CD8-positive, alpha-beta memory T cell (primary cell): ENCODE measurements at places on chromosomes 2 and 18. TPM values are rescaled to one million over a fixed set of nuclear protein-coding genes. Genes with fewer than 3 reads are reported as not detected.

The ASXL3 gene
- not detected for total RNA-seq

The CXCR2 gene
- not detected for total RNA-seq

- H3K4me3 ChIP-seq = no peak overlapping the region
- no peaks in the 10 kb centered on the region for H3K27me3 ChIP-seq
- no peaks in the 10 kb centered on the region for H3K36me3 ChIP-seq
- no peak for DNase-seq
These were observed 247.6 kb downstream of the RDH14 start for GRCh38 chr2:18312818-18313217.

The HTR2B gene
- not detected for total RNA-seq

The TUBA3E gene
- not detected for total RNA-seq

The SULT6B1 gene
- not detected for total RNA-seq

The HOXD4 gene
- total RNA-seq = not detected

- no peaks in the 10 kb centered on the region for H3K27me3 ChIP-seq
- H3K36me3 ChIP-seq = peaks cover 18% of the 10 kb centered on the region
- H3K27ac ChIP-seq = no peak overlapping the region
- H3K4me3 ChIP-seq = no peak overlapping the region
- no peak for DNase-seq
- no peaks in the 10 kb centered on the region for H3K4me1 ChIP-seq
These were observed 38.0 kb downstream of the PTRHD1 start for GRCh38 chr2:24754985-24755705.

The CDK5R2 gene
- total RNA-seq = not detected

- H3K4me1 ChIP-seq = no peaks in the 10 kb centered on the region
- DNase-seq = no peak
- no peak overlapping the region for H3K27ac ChIP-seq
- H3K4me3 ChIP-seq = no peak overlapping the region
- no peaks in the 10 kb centered on the region for H3K27me3 ChIP-seq
These were observed 68.0 kb downstream of the BCL2L11 start for GRCh38 chr2:111188681-111189080.

DNA sequence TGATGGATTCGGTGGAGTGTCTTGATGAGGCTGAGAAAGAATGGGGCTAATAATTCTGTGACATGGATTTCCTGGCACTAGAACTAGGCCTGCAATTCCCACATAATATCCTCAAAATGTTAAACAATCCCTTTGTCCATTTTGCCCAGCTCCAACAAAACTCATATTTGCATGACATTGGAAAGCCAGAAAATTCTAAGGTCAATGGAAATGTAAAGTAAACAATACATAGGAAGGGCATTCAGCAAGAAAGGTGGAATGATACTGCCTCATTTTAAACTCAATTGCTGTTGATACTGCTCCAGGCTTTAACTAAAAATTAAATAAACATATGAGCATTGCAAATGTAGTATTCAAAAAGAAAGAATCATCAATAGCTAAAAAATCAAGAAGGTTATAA is 434.8 kb upstream of the SLC8A1 start:
- no peak overlapping the region for H3K4me3 ChIP-seq
- no peak for DNase-seq
- H3K27ac ChIP-seq = no peak overlapping the region
- H3K36me3 ChIP-seq = no peaks in the 10 kb centered on the region

GRCh38 chr2:217301142-217301925 is 441.5 kb upstream of the TNP1 start:
- H3K4me1 ChIP-seq = no peaks in the 10 kb centered on the region
- H3K36me3 ChIP-seq = no peaks in the 10 kb centered on the region
- H3K27me3 ChIP-seq = no peaks in the 10 kb centered on the region
- no peak overlapping the region for H3K4me3 ChIP-seq
- H3K27ac ChIP-seq = no peak overlapping the region

The CCDC142 gene
- total RNA-seq = 20.3 TPM

DNA sequence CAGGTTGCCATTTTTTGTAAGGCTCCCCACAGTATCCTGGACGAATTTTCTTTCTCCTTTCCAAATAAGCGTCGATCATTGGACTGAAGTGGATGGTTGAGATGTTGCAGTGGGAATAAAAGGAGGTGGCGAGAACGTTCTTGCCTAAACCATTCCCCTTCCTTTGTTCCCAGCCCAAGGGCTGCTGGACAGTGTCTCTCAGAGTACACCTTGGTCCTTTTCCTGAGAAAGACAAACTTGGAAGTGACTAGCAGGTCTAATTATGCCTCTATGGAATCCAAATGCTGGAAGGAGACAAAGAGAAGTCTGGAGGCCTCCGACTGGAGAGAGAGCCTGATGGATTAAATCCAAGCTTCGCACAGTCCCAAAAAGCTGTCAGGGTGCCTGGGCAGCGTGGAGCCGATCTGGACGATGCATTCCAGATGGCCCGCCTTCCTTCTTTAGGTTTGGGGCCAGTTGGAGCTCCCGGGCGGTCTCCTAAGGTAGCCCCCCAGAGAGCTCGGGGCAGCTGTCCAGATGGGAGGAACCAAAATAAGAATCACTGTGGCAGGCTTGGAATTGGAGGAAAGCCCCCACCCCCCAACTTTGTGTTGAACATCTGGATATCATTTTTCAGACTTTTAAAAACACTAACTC is 186.8 kb downstream of the TMEM247 start:
- H3K4me1 ChIP-seq = no peaks in the 10 kb centered on the region
- H3K4me3 ChIP-seq = no peak overlapping the region
- no peaks in the 10 kb centered on the region for H3K36me3 ChIP-seq
- no peak for DNase-seq

DNA sequence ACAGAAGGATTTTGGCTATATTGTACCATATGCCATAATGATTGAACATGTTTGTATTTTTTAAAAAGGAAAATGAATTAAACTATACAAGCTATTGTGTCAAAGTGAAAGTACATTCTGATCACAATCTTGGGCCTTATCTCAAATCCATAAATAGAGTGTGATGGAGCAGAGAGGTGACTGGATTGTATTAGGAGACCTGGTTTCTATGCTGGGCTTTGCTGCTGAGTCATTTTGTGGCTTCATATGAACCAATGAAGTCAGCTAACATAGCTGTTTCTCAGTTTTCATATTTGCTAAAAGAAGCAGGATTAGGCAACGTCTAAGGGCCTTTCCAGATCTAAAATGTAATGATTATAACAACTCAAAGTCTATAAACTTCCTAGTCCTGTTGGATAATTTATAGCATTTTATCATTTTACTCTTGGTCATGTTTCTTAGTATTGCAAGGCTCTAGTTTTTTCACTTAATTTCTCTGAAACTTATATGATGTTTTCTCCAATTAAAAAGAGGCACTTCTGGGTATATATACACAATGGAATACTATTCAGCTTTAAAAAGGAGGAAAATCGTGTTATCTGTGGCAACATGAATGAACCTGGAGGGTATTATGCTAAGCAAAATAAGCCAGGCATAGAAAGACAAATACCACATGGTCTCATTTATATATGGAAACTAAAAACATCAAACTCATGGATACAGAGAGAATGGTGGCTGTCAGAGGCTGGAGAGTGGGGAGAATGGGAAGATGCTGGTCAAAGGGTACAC is 112.3 kb downstream of the MEP1B start:
- no peaks in the 10 kb centered on the region for H3K36me3 ChIP-seq
- DNase-seq = no peak
- no peak overlapping the region for H3K4me3 ChIP-seq
- no peaks in the 10 kb centered on the region for H3K27me3 ChIP-seq

- H3K4me1 ChIP-seq = no peaks in the 10 kb centered on the region
- DNase-seq = no peak
- no peak overlapping the region for H3K4me3 ChIP-seq
- H3K27ac ChIP-seq = peak overlapping the region; percentile 74
These were observed 1.6 kb downstream of the DSC2 start for GRCh38 chr18:31100436-31101182.

- no peaks in the 10 kb centered on the region for H3K4me1 ChIP-seq
- H3K4me3 ChIP-seq = no peak overlapping the region
- H3K27ac ChIP-seq = no peak overlapping the region
- DNase-seq = no peak
These were observed 14.0 kb downstream of the ARMC9 start for GRCh38 chr2:231212329-231212845.

The VIL1 gene
- total RNA-seq = not detected

The DES gene
- not detected for total RNA-seq

- H3K27ac ChIP-seq = no peak overlapping the region
- DNase-seq = no peak
- no peak overlapping the region for H3K4me3 ChIP-seq
- H3K4me1 ChIP-seq = no peaks in the 10 kb centered on the region
These were observed 67.5 kb upstream of the BZW1 start for GRCh38 chr2:200744201-200744602.

DNA sequence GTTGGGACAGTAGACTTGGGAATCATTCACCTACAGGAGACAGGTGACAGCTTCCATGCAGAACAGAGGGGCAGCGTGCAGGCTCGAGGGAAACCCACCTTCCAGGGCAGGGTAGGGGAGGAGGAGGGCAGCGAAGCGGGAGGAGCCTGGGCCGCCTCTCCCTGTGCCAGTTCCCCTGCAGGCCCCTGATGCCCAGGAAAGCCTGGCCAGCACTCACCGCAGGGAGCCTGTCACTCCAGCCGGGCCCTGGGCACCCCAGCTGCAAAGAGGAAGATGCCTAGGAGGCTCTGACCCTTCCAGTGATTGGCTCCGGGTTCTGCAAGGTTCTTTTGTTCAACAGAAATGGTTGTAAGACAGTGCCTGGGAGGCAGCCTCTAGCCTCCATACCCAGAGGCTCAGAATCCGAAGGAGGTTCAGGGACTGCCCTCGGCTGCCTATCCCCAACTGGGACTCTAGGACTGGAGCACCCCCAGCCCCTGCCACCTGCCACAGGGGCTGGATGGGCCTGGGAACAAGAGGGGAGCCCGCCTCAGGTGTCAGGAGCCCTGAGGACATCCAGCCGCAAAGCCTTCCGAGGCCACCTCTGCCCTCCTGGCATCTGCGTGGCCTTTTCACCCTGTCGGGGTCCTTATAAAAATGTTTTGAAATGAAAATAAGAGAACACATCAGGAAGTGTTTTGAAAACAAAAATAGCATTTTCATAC is 103.2 kb downstream of the PTGR3 start:
- DNase-seq = no peak
- H3K36me3 ChIP-seq = no peaks in the 10 kb centered on the region
- no peak overlapping the region for H3K27ac ChIP-seq
- no peaks in the 10 kb centered on the region for H3K27me3 ChIP-seq

The SLC8A1 gene
- total RNA-seq = 0.15 TPM

- no peaks in the 10 kb centered on the region for H3K36me3 ChIP-seq
- H3K4me3 ChIP-seq = no peak overlapping the region
- peaks cover 15% of the 10 kb centered on the region for H3K4me1 ChIP-seq
- no peak for DNase-seq
- no peaks in the 10 kb centered on the region for H3K27me3 ChIP-seq
These were observed 24.6 kb downstream of the TEX44 start for GRCh38 chr2:231617059-231617926.

DNA sequence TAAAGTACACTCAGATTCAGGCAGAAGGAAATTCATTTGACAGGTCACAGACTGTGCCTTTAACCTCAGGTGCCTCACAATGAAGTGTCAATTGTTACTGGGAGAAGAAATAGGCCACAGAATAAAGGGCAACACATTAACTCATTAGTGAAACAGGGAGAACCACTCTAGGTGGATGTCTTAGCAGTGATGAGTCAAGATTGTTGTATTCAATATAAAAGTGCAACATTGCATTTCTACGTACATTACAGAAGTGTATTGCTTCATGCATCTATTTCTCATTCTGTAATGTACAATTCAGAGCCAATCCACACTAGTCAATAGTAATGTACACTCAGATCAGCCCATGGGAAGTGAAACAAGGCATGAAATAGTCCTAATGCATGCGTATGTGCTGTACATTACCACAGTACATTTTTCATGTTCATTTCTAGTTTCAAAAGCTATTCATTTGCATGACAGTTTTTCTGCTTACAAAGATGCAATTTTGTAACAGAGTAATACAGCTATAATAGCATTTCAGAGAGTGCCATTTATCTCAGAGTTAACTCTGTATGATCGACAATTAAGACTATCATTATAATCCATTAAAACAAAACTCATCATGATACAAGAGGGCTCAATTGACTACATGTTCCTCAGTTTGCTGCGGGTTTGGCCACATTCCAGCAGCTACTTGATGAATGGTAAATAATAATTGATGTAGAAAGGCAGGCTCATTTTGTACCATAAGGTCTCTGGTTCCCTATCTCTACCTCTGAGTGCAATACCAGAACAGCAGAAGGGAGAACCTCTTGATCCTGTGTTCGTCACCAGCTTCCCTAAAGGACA is 12.2 kb upstream of the ARL5A start:
- DNase-seq = no peak
- H3K27ac ChIP-seq = no peak overlapping the region
- H3K4me1 ChIP-seq = no peaks in the 10 kb centered on the region
- H3K4me3 ChIP-seq = no peak overlapping the region
- no peaks in the 10 kb centered on the region for H3K36me3 ChIP-seq

DNA sequence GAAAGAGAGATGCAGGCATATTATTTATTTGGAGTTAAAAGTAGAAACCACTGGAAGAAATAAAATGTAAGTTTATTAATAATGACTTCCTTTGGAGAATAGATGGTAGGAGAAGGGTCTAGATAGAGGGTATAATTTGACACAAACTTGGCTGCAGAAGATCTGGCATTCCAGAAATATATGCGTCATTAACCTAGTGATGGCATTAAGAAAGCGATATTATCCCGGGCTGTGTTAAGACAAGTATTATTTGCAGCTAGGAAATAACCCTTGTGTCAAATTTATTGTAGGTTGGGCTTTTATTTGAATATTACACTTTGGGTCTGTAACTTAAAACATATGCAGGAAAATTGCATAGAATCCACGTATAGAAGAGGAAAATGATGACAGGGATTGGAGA is 389.5 kb downstream of the MTX2 start:
- H3K36me3 ChIP-seq = no peaks in the 10 kb centered on the region
- no peaks in the 10 kb centered on the region for H3K27me3 ChIP-seq
- no peak overlapping the region for H3K27ac ChIP-seq
- H3K4me1 ChIP-seq = no peaks in the 10 kb centered on the region

- H3K27me3 ChIP-seq = peaks cover 34% of the 10 kb centered on the region
- H3K4me1 ChIP-seq = peaks cover 19% of the 10 kb centered on the region
- H3K27ac ChIP-seq = peak within 1 kb of the TSS; percentile 24
- H3K4me3 ChIP-seq = peak within 1 kb of the TSS; percentile 74
These were observed at the start of gene MTCL1 for GRCh38 chr18:8705238-8705960. Gene MTCL1, plus strand, starts transcription at chr18:8705556. Its CDS starts 105 bp downstream, at chr18:8705661.

DNA sequence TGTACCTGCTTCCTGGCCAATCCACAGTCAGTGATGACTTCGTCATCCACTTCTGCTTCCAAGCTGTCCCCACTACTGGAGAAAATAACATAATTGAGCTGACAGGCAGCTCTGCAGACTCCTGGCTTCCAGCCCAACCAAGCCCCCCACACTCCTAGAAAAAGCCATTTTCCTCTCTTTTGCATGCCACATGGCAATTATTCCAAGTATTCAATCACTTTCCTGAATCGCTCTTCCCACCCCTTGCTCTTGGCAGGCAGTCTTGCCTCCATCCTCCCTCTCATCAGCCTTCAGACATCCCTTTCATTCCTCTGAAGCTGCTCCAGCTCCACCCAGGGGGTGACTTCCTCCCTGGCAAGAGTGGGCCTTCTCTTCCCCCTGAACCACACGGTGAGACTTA is 14.3 kb upstream of the ST8SIA5 start:
- DNase-seq = no peak
- no peaks in the 10 kb centered on the region for H3K36me3 ChIP-seq
- no peak overlapping the region for H3K4me3 ChIP-seq
- no peak overlapping the region for H3K27ac ChIP-seq

The CFAP65 gene
- total RNA-seq = not detected

The SP140L gene
- total RNA-seq = 31.4 TPM

GRCh38 chr2:173064151-173064805 is 11.4 kb upstream of the MAP3K20 start:
- no peaks in the 10 kb centered on the region for H3K36me3 ChIP-seq
- H3K4me1 ChIP-seq = no peaks in the 10 kb centered on the region
- no peak for DNase-seq
- no peak overlapping the region for H3K27ac ChIP-seq
